CD4-positive, alpha-beta T cell treated with Interferon alpha-2 for 1 hour (primary cell): ENCODE measurements at places on chromosomes 3 and 15.

GRCh38 chr15:36183201-36183600 lies 396.2 kb upstream of the CDIN1 start:
- DNase-seq: no peak

- DNase-seq: no peak
These were observed 192.5 kb downstream of the GOLGA6L6 start for GRCh38 chr15:20348900-20349773.

GRCh38 chr15:23629234-23629805 lies 18.3 kb downstream of the MAGEL2 start:
- no peak for DNase-seq

- DNase-seq: no peak
These were observed 52.4 kb downstream of the ONECUT1 start for GRCh38 chr15:52737720-52738119.

GRCh38 chr3:194001-194400 lies 2.6 kb upstream of the CHL1 start:
- no peak for DNase-seq

- no peak for DNase-seq
These were observed 1166.1 kb upstream of the GBE1 start for GRCh38 chr3:82927309-82928253.

GRCh38 chr15:70866982-70867641 lies 13.2 kb upstream of the LARP6 start:
- no peak for DNase-seq

GRCh38 chr15:34188711-34189110 lies 21.2 kb downstream of the KATNBL1 start:
- no peak for DNase-seq
